ENCODE measurements at places on chromosomes 2 and 18.

DNA sequence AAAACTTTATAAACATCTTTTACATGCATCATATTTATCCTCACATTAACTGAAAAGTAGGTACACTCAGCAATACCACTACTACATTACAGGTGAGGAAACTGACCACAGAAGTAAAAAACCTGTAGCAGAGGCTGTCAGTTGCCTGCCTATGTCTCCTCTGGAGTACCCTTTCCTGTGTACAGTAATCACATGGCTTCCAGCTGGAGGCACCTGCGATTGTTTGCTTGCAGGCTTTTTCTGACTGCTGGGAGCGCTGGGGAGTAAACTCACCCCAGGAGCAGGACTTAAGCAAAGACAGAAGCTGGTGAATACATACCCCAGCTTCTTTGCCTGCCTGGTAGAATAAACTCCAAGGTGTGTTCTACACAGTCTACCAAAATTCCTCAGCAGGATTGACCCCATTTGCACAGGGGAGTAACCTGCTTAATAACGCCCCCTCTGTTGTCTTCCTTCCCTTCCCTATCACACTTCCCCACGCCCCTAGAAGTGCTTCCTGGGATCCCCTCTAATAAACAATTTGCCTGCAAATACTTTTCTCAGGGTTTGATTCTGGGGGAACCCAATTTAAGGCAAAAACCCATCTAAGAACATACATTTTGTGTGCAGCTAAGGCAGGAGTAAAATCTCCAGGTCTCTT is 138.9 kb downstream of the PTH2R start:
- DNase-seq, result no peak

DNA sequence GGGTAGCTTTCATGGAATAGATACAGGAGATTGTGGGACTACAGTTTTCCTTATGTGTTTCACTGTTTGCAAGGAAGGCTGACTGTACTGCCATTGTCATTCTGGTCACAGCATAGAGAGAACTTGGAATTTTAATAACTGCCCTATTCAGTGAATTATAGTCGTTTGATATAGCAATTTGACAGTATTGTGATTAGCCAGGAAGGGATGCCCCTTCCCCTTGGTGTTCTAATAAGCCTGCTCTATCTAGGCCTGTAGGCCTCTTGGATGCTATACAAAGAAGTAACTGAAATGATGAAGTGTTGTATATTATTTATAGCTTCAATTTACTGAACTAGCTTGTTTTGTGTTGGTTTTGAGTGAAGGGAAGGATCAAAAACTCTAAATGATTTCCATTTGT is 528.6 kb upstream of the CDH2 start:
- no peak for DNase-seq

GRCh38 chr2:61252031-61252430 is 90.0 kb downstream of the C2orf74 start:
- no peak for DNase-seq

GRCh38 chr2:197596766-197597165 is 78.6 kb downstream of the RFTN2 start:
- DNase-seq, result no peak

DNA sequence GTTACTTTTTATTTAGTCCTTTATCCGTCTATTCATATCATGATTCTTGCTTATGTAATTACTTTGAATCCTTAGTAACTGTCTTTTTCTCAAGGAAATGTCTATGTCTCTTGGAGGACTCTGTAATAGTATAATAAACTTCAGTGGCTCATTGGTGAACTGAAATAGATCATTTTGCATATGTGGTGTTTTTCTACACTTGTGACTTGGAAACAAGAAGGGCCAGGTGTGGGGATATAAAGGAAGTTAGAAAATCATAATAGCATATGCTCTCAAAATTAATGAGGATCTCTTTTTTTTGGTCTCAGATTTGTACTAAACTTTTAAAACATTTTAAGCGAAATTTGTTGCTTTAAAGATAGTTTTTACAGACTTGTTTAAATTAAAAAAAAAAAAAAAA is 453.0 kb upstream of the CDH20 start:
- DNase-seq, result no peak

GRCh38 chr18:10437837-10438236 is 16.6 kb upstream of the APCDD1 start:
- no peak for DNase-seq

DNA sequence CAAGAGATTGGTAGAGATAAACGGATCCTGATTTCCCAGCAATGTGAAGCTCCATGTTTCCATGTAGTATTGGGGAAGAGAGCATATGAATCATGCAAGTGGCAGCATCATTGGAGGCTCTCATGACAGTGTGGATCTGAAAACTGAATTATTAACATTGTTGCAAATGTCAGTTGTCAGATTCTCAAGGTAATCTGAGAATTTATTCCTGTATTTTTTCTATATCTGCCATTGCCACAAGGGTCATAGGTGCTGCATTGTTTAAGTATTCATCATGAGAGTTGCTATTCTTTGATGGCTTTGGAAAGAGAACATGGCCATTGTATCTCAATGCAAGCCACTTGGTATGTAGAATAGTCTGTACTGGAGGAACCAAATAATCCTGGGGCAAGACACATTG is 1217.0 kb upstream of the ZEB2 start:
- peak; percentile 46 for DNase-seq

DNA sequence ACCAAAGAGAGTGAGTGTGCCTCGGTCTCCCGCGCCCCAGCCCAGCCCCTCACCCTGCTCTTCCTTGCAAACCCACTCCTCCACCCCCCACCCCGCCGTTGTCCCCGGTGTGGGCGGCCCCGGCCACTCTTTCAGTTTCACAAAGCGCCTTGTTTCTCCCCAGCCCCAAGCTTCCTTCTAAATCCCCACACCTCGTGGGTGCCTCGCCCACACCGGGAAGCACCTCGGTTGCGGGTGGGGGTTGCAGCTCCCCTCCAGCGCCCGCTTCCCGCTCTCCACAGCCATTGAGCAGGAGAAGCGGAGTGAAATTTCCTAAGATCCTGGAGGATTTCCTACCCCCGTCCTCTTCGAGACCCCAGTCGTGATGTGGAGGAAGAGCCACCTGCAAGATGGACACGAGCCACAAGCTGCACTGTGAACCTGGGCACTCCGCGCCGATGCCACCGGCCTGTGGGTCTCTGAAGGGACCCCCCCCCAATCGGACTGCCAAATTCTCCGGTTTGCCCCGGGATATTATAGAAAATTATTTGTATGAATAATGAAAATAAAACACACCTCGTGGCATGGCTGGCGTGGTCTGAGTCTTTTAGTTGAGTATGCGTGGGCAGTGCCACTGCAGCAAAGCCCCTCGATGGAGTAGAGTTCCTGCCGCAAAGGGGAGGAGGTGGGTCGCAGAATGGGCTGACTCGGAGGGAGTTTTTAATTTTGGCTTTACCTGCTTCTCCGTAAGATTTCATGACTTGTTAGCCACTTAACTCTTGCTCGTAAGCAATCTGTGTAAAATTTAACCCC is 848 bp downstream of the TMSB10 start:
- DNase-seq, result peak; percentile 18

GRCh38 chr18:36028859-36029258 is 38.5 kb downstream of the RPRD1A start:
- no peak for DNase-seq

GRCh38 chr2:45724335-45724734 is 72.9 kb downstream of the PRKCE start:
- no peak for DNase-seq

DNA sequence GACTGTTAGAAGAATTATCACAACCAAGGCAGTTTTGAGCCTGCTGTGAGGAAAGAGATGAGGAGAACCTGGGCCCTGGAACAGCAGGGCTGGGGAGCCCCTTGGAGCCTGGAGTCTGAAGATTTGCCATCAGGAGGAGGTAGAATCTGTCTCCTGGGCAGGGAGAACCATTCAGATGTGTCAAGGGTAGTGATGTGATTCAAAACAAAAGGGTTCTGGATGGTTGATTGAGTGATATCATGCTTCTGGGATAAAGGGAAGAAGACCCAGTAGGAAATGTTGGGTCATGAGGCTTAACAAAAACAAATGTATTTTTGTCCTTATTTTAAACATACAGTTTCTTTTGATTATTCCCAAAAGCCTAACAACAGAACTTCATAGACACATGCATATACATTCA is 28.6 kb downstream of the RNF144A start:
- DNase-seq, result no peak

DNA sequence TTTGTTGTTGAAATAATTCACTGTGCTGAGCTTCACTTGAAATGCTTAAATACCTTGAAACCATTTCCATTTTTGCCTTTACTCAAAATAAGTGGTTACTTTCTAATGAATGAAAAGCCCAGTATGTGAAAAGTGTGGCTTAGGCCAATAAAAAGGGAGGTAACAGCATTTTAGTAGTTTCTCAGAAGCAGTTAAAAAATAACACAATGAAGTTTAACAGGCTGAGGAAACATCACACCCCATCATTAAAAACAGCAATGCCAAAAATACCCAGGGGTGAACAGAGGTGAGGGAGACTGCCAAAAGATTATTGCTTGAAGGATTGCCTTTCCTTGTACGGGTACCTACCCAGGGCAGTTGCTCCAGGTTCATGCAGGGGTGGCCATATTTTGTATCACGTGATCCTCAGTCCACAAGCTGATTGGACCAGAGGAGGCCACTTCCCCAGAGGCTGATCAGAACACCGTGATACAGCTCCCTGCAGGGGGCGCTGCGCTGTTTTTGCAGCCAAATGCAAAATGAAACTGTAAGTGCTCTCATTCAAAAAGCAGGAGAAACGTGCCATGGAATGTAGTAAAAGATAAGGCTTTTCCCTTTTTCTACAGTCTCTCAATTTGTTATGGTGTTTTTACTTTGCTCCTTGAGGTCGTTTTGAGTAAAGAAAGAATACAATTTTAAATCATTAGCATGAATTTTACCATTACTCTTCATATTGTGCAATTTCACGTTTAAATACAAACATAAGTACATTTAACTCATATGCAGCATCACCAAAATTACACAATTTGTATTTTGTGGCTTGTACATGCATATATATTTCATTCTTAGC is 70.2 kb upstream of the SH3BP4 start:
- DNase-seq, result peak; percentile 86

DNA sequence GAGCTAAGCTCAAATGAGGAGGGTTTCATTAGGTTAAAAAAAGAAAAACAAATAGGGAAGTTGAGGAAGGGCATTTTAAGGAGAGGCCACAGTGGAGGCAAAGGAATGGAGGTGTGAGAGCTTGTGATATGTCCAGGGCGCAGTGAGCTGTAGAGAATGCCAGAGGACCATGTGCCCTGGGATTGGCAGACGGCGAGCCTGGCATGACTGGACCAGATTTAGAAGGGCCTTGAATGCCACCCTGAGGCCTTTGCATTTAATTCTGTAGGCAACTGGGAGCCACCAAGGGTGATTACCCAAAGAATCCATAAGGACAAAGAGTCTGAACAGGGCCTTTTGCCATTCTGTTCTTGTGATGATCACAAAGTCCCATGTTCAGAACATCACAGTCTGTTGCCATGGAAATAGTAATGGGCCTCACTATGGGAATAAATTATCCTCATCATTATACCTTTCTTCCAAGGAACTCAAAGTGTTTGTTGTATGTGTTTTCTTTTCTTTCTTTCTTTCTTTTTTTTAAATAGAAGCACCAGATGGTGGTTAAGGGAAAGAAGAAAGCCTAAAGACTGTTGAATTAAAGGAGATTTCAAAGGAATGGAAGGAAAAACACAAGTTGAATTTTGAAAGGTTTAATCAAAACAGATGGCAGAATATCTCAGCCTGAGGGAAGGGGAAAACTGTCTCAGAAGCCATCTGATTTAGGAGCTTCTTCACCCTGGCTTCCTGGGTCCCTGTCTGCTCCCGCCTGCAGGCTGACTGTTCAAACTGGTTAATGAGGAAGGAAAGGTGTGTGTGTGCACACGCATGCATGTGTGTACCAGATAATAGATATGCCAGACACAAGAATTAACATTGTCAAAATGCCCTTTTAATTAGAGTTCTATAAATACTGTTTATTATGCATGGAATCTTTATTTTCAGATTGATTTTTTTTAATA is 31.6 kb upstream of the NCOA1 start:
- no peak for DNase-seq

GRCh38 chr2:120896901-120897300 is 161.2 kb downstream of the GLI2 start:
- no peak for DNase-seq

GRCh38 chr18:30404422-30404821 is 638.1 kb downstream of the DSC3 start:
- DNase-seq, result no peak

GRCh38 chr18:38262661-38263060 is 697.1 kb upstream of the CELF4 start:
- DNase-seq, result no peak

GRCh38 chr2:46003903-46004473 is 293.2 kb upstream of the EPAS1 start:
- peak; percentile 45 for DNase-seq

GRCh38 chr2:187869195-187869594 is 315.0 kb upstream of the TFPI start:
- no peak for DNase-seq

DNA sequence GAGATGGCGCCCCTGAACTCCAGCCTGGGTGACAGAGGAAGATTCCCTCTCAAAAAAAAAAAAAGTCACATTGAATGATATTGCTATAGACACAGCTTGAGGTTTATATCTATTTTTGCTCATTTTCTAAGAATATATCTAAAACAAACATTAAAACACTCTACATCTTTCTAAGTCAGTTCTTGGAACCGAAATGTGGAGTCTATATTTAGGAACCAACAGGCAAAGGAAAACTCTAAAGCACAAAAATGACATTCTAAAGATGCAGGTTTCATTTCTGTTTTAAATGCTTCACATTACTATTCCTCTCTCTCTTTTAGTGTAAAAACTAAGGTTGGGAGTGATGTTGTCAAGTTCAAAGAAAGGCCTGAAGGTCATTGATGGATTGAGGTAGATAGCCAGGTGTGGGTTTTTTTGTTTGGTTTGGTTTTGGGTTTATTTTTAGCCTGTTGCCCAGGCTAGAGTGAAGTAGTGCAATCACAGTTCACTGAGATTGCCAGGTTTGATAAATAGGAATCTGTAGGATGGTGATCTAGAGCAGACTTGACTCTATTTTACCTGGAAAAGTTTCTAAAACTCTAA is 194.0 kb upstream of the RBBP8 start:
- DNase-seq, result no peak

DNA sequence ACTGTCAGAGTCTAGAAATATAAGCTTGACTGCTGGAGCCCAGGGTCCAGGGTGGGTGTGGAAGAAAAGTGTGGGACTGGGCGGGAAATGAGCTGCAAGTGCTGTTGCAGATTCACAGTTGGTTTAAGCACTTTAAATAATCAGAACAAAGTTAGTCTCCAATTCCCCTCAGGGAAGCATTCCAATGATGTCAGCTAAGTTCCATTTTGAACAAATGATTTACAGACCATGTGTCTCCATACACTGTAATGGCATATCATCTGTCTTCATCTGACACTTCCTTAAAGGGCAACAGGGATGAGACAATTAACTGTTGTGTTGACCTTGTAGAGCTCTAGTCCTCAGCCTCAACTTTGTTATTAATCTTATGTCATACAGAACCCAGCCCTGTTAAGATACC is 31.5 kb upstream of the REG3A start:
- DNase-seq, result no peak

Measured in fibroblast of skin of right biceps (primary cell).